PC-3 (cell line): ENCODE measurements at places on chromosomes 5 and 9. TPM values are rescaled to one million over a fixed set of nuclear protein-coding genes. Genes with fewer than 3 reads are reported as not detected.
A peak's percentile ranks its signal among the peaks of the same experiment; 100 is the strongest.

- H3K27ac ChIP-seq: no peak overlapping the region
- H3K4me1 ChIP-seq: peaks cover 5% of the 10 kb centered on the region
- H3K36me3 ChIP-seq: no peaks in the 10 kb centered on the region
- no peak overlapping the region for H3K4me3 ChIP-seq
Observed at GRCh38 chr9:71638627-71639026, 129.7 kb downstream of the CEMIP2 start.

DNA sequence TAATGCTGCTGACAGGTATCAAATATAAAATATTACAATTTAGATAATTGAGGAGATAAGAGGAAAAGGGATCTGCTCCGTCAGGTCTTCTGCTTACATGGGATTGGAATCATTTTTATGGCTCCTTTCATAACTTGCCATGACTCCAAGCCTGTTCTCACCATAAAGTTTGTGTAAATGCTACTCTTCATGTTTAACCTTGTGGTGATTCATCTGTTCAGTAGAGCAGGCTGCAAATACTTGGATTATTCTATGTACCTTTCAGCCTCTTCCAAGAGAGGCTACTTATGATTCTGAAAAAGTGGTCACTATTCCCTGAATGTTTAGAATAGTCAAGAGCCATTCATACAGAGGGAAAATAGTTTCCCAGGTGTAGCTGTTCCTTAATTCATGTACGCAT, 66.9 kb downstream of the SLC44A1 start:
- H3K36me3 ChIP-seq: no peaks in the 10 kb centered on the region
- DNase-seq: peak; percentile 31
- no peaks in the 10 kb centered on the region for H3K4me1 ChIP-seq

GRCh38 chr5:159452480-159453167, 122.3 kb upstream of the IL12B start:
- no peak for DNase-seq
- H3K4me3 ChIP-seq: no peak overlapping the region
- peaks cover 41% of the 10 kb centered on the region for H3K4me1 ChIP-seq
- H3K27ac ChIP-seq: no peak overlapping the region
- H3K27me3 ChIP-seq: no peaks in the 10 kb centered on the region

DNA sequence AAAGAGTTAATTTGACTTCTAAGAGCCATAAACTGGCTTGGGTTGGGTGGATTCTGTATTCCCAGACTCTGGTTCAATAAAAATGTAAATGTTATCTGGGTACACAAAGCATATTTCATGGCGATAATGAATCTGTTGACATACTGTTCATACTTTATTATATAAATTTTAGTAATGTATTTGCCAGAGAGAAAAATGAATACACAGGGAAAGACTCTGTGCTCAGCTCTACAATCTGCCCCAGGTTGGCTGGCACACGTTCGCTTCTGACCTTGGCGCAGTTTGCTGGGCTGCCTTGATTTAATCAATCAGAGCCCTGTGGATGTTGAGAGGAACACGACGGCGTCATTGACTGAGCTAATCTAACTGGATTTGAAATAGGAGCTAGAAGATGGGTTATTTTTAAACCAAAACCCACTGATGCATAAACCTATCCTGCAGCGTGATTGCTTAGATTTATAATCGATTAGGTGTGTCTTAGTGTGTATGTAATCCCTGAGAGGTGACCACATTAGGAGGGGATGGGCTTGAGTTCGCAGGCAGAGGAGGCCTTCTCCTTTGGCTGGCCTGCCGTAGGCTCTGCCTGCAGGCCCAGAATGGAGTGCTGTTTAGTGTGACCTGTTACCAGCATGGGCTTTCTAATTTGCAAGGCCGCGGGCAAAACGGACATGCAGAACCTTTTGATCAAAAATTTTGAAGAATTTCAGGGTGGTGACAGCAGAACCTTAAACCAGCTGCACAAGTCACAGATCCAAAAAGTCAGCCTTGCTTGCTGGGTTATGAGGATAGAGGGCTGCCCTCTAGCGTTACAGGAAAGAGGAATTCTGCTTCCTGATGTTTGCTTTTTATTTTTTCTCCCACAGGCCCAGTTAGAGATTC, 3.9 kb upstream of the ADCY2 start:
- H3K27ac ChIP-seq: no peak overlapping the region
- H3K27me3 ChIP-seq: peaks cover 22% of the 10 kb centered on the region
- no peak overlapping the region for H3K4me3 ChIP-seq

Gene SH3RF2
- total RNA-seq: 5.9 and 6.2 TPM in 2 replicates

- H3K36me3 ChIP-seq: no peaks in the 10 kb centered on the region
- H3K27me3 ChIP-seq: peaks cover 32% of the 10 kb centered on the region
- no peak overlapping the region for H3K27ac ChIP-seq
- no peak for DNase-seq
- no peak overlapping the region for H3K4me3 ChIP-seq
Observed at GRCh38 chr5:152462021-152462721, 57.1 kb upstream of the NMUR2 start.

- H3K4me3 ChIP-seq: no peak overlapping the region
- H3K36me3 ChIP-seq: no peaks in the 10 kb centered on the region
- H3K27me3 ChIP-seq: no peaks in the 10 kb centered on the region
- H3K27ac ChIP-seq: no peak overlapping the region
Observed at GRCh38 chr9:6978591-6978990, 220.8 kb downstream of the KDM4C start.

DNA sequence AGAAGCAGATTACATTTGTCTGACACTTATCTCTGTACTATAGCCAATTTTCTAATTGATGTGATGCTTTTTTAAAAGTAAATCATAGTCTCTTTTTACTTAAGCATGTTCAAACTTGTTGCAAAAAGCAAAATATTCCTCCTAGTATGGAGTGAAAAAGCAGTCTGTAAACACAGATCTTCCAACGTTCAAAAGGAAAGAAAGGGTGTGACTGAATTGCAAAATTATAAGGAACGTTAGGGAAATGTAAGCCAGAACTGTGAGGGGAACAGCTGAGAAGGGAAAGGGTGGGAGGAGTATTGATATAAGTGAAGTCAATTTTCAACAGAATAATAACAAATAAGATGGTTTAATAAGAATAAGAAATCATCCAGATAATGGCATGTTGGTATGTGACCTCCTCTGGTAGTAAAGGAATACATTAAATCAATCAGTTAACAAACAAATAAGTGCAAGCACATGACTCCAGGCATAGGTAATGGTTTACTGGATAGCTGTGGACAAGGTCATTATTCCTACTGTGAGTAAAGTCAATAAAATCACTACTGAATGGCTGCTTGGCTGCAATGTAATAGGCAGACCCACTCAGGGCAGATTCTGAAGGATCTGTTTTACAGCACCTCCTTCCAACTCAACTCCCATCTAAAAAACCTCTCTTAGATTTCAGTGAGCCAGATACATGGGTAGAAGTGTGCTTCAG, 239.1 kb upstream of the NMUR2 start:
- no peak overlapping the region for H3K27ac ChIP-seq
- DNase-seq: no peak
- H3K36me3 ChIP-seq: no peaks in the 10 kb centered on the region
